Myometrial cell (primary cell): ENCODE measurements at places on chromosomes 11 and 22. TPM values are rescaled to one million over a fixed set of nuclear protein-coding genes. Genes with fewer than 3 reads are reported as not detected.

RFPL2 gene
- not detected in 2 replicates for total RNA-seq

B3GAT1 gene
- total RNA-seq, result not detected in 2 replicates

DNHD1 gene
- 0.86 and 3.0 TPM in 2 replicates for total RNA-seq

ZNF202 gene
- 2.9 and 5.7 TPM in 2 replicates for total RNA-seq

APOC3 gene
- total RNA-seq, result not detected in 2 replicates

DBX1 gene
- not detected in 2 replicates for total RNA-seq

ARHGAP42 gene
- total RNA-seq, result 3.2 and 5.8 TPM in 2 replicates

MMP8 gene
- not detected in 2 replicates for total RNA-seq

KBTBD3 gene
- 1.4 and 4.1 TPM in 2 replicates for total RNA-seq

P2RY2 gene
- not detected in 2 replicates for total RNA-seq

SNX32 gene
- total RNA-seq, result 0.58 and 1.1 TPM in 2 replicates

NCAM1 gene
- total RNA-seq, result 2.9 and 6.9 TPM in 2 replicates
